ENCODE measurements at places on chromosomes 6 and 20.
A peak's percentile ranks its signal among the peaks of the same experiment; 100 is the strongest.

DNA sequence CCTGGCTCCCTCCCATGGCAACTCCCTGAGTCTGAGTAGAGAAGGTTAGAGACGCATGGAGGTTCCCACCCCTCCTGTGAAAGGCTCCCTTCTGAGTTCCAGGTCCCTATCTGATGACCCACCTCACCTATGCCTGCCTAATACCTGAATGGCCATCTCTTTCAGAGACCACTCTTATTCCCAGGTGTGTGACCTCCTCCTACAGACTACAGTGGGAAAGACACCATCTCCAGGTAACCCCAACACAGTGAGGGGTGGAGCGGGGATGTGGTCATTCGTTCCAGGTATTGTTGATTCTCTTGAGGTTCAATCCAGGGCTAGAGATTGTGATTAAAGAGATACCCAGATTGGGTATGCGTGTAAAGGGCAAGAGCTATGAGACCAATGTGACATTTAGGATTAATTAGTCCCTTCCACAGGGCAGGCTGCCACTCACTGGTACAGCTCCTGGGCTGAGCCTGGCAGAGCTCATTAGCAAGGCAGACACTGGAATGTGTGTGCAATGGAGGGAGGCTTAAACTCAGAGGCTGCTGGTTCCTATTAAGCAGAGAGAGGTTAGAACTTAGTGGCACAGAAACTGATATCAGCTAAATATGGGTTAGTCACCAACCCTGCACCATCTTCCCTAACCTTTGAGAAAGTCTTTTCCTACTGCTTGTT, 46.5 kb upstream of the IER3 start:
- H3K27me3 ChIP-seq, result peaks cover 27% of the 10 kb centered on the region
- DNase-seq, result no peak
- H3K36me3 ChIP-seq, result no peaks in the 10 kb centered on the region
- H3K4me3 ChIP-seq, result no peak overlapping the region
- no peak overlapping the region for H3K27ac ChIP-seq

GRCh38 chr6:34950849-34951248, 61.8 kb downstream of the ANKS1A start:
- no peak overlapping the region for H3K4me3 ChIP-seq
- no peak for DNase-seq
- H3K27me3 ChIP-seq, result no peaks in the 10 kb centered on the region
- H3K27ac ChIP-seq, result no peak overlapping the region
- 0 out of 2 replicates have a peak, but pooled peaks cover 5% of the 10 kb centered on the region for H3K4me1 ChIP-seq
- H3K36me3 ChIP-seq, result no peaks in the 10 kb centered on the region

- no peaks in the 10 kb centered on the region for H3K36me3 ChIP-seq
- no peaks in the 10 kb centered on the region for H3K27me3 ChIP-seq
- peak; percentile 92 for DNase-seq
- H3K4me1 ChIP-seq, result no peaks in the 10 kb centered on the region
- H3K27ac ChIP-seq, result peak overlapping the region; percentile 64
- H3K4me3 ChIP-seq, result peak overlapping the region; percentile 97
Measured at GRCh38 chr20:34824452-34824805, 1.0 kb downstream of the NCOA6 start.

DNA sequence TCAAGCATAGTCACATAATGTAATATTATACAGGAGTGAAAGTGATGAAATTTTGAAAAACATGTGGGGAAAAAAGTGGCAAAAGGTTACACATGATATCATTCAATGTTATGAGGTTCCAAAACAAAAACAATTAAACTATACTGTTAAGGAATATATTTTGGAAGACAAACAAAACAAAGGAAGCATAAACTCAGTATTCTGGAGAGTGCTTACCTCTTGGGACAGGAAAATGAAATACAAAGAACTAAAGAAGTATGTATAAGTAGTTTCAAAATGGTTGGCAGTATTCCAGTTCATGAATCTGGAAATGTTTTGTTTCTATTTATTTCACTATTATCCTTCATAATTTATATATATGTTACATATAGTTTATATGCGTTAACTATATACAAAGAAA, 213.5 kb downstream of the MOXD1 start:
- H3K27me3 ChIP-seq, result no peaks in the 10 kb centered on the region
- no peak for DNase-seq
- no peak overlapping the region for H3K27ac ChIP-seq
- H3K4me1 ChIP-seq, result peaks cover 13% of the 10 kb centered on the region
- no peaks in the 10 kb centered on the region for H3K36me3 ChIP-seq

GRCh38 chr6:162626869-162627268, 100.7 kb downstream of the PRKN start:
- no peaks in the 10 kb centered on the region for H3K36me3 ChIP-seq
- H3K4me3 ChIP-seq, result no peak overlapping the region
- H3K27ac ChIP-seq, result no peak overlapping the region
- no peaks in the 10 kb centered on the region for H3K27me3 ChIP-seq
- no peak for DNase-seq

GRCh38 chr20:14966203-14966602, 628.8 kb upstream of the FLRT3 start:
- DNase-seq, result no peak
- no peak overlapping the region for H3K27ac ChIP-seq
- H3K4me1 ChIP-seq, result peaks cover 4% of the 10 kb centered on the region
- H3K4me3 ChIP-seq, result no peak overlapping the region

GRCh38 chr6:121436960-121437850, 1.8 kb downstream of the GJA1 start:
- no peaks in the 10 kb centered on the region for H3K27me3 ChIP-seq
- no peak overlapping the region for H3K27ac ChIP-seq
- DNase-seq, result peak; percentile 23

GRCh38 chr6:106910999-106911949, 63.3 kb downstream of the CD24 start:
- no peak overlapping the region for H3K27ac ChIP-seq
- no peak for DNase-seq
- H3K36me3 ChIP-seq, result no peaks in the 10 kb centered on the region

GRCh38 chr20:24708411-24709295, 239.2 kb downstream of the SYNDIG1 start:
- no peak overlapping the region for H3K4me3 ChIP-seq
- H3K27ac ChIP-seq, result no peak overlapping the region
- H3K36me3 ChIP-seq, result no peaks in the 10 kb centered on the region
- H3K27me3 ChIP-seq, result no peaks in the 10 kb centered on the region
- no peaks in the 10 kb centered on the region for H3K4me1 ChIP-seq
- DNase-seq, result no peak

- DNase-seq, result no peak
- no peaks in the 10 kb centered on the region for H3K36me3 ChIP-seq
- no peaks in the 10 kb centered on the region for H3K27me3 ChIP-seq
Measured at GRCh38 chr6:152775428-152775827, 24.8 kb downstream of the VIP start.

GRCh38 chr20:19789009-19789408, 31.0 kb downstream of the RIN2 start:
- no peaks in the 10 kb centered on the region for H3K36me3 ChIP-seq
- DNase-seq, result no peak
- no peak overlapping the region for H3K27ac ChIP-seq
- H3K4me1 ChIP-seq, result peaks cover 28% of the 10 kb centered on the region

DNA sequence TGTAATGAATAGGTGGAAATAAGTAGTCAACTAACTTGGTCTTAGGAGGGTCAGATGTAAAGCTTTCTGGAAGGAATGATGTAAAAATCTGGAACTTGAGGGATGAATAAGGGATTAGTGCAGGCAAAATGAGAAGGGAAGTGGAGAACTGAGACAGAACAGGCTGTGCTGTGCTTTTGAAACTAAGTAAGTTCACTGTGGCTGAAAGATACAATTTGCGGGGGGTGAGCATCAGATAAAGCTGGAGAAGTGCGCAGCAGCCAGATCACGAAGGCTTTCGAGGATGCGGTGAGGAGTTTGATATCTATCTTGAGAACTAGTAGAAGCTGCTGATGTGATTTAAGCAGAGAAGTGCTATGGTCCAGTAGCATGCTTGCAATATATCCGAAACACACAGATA, 247.8 kb downstream of the RNF144B start:
- H3K4me1 ChIP-seq, result no peaks in the 10 kb centered on the region
- H3K27me3 ChIP-seq, result no peaks in the 10 kb centered on the region
- no peaks in the 10 kb centered on the region for H3K36me3 ChIP-seq
- H3K4me3 ChIP-seq, result no peak overlapping the region
- no peak overlapping the region for H3K27ac ChIP-seq

Measured in MM.1S (cell line).